ENCODE measurements at places on chromosomes 16 and 17.

- DNase-seq = peak; percentile 6
Measured at GRCh38 chr17:35793257-35793656, 2.2 kb downstream of the MMP28 start.

DNA sequence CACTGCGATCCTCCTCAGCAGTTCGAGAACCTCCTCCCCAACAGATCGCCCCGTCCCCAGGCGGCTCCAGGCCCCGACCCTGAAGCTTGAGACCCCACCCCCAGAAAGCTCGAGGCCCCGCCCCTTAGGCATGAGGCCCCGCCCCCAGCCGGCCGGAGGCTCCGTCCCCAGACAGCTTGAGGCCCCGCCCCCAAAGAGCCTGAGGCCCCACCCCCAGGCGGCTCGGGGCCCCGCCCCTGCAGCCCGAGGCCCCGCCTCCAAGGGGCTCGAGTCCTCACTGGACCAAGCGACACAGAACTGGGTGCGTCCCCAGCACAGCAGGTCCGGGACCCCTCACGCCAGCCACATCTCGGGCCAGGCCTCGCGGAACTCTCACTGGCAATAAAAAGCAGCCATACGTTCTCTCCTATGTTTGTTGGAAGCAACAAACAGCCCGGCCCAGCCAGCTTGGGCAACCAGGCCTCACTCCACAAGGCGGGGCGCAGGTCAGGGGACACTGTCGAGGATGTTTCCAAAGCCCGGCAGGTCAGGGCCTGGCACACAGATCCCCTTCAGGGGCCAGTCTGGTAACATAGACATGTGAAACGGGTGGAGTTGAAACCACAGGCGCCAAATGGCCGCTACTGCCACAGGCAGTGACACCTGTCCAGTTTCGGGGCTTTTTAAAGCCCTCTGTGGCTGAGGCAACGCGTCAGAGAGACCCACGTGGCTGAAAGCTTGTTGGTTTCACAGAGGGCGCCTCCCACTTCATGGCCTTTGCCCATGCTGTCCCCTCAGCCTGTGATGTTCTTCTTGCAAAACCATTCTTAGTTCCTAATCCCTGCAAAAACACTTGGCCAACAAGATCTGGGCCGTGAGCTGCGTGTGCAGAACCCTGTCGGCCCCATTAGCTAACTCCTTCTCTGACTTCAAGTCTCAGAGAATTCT lies 224.2 kb downstream of the PARN start:
- peak; percentile 67 for DNase-seq

- no peak for DNase-seq
Measured at GRCh38 chr17:79748295-79749099, 17.8 kb downstream of the ENPP7 start.

DNA sequence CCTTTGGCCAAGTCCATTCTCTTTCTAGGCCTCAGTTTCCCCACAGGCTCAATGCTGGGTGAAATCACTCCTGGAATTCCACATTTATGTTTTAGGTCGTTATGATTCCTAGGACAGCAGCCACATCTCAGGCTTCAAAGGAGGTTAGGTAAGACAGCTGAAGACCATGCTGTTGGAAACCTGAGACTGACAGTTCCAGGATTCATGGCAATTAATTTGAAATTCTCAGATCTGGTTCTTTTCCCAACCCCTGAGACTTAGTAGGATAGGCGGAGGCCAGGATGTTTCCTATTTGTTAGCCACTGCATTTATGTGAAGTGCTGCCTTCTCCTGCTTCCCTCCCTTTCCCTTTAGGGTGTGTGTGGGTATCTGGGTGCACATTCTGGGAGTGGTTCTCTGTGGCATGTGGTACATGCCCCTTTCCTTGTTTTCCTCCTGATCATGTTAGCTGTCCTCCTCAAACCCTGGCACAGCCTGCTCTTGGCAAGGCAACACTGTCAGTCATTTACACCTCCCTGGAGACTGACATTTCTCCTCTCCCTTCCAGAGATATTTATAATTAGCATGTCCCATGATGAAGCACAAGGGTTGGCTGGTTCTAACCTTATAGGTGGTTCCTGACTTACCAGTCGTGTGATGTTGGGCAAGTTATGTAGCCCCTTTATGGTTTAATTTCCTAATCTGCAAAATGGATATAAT lies 91.4 kb upstream of the SALL1 start:
- DNase-seq = no peak

- DNase-seq = no peak
Measured at GRCh38 chr16:69680358-69680757, 46.0 kb downstream of the NQO1 start.

DNA sequence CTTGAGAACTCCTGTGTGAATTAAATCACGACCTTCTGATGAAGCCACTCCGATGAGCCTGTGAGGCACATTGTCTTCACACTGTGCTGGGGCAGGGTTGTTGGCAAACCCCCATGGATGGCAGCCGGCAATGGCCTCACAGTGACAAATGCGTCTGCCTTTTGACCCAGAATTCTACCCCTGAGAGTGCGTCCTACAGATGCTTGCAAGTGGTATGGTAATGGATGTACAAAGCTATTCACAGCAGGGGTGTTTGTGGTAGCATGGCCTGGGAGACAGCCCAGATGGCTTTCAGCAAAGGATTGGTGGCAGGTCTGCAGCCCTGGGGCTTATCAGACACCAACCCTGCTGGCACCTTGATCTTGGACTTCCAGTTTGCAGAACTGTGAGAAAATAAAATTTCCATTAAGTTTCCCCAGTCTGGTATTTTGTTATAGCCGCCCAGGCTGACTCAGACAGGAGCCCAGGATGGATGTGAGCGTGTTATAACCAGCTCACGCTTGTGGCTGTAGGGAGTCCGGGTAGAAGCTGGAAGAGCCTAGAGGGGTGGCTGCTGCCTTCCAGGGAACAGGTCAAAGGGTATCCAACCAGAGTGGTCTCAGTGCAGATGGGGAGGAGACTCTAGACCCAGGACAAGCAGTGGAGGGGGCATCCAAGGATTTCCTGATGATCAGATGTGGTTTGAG lies 10.1 kb downstream of the AFMID start:
- no peak for DNase-seq

DNA sequence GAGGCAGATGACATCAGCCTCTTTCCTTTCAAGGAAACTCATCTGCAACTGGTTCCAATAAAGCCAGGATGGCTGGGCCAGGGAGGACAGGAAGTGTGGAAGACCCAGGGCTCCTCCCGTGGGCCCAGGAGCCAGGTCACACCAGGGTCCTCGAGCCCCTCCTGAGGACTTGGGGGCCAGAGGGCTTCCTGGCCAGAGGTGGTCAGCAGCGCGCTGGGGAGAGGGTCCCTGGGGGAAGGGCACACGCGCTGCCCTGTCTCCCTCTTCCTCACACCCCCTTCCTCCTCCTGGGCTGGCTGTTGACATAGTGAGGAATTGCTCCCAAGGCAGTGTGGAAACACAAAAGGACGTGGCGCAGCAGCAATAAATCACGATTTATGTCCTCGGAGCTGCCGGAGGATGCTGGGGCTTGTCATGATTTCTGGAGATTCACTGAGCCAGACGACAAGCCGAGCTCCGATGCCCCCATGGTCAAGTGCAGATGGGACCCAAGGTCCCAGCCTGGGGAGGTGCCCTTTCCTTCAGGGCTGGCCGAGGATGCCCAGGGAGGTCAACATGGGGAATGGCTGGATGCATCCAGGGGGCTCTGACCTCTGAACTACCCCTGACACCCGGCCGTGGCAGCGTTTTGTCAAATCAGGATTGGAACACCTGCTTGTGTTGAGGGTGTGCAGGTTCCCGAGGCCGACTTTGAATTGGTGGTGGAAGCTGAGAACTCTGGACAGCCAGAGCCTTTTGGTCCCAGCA lies 152.6 kb downstream of the IRF8 start:
- DNase-seq = no peak

GRCh38 chr17:21041741-21042457 lies 912 bp downstream of the USP22 start:
- DNase-seq = peak; percentile 82

DNA sequence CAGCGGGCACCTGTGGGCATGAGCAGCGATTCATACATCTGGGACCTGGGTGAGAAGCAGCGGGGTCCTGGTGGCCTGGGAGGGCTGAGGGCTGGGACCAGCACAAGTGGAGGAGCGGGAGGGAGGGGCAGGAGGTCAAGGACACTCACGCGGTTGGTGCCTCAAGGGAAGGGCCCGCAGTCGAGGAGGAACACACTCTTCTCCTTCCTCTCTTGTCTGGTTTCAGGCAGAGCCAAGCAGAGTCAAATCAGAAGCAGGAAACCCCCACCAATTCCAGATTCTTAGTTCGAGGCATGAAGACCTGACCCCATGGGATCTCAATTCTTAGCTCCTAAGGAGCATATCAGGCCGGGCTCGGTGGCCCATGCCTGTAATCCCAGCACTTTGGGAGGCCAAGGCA lies 15.7 kb downstream of the DNAI2 start:
- DNase-seq = no peak

DNA sequence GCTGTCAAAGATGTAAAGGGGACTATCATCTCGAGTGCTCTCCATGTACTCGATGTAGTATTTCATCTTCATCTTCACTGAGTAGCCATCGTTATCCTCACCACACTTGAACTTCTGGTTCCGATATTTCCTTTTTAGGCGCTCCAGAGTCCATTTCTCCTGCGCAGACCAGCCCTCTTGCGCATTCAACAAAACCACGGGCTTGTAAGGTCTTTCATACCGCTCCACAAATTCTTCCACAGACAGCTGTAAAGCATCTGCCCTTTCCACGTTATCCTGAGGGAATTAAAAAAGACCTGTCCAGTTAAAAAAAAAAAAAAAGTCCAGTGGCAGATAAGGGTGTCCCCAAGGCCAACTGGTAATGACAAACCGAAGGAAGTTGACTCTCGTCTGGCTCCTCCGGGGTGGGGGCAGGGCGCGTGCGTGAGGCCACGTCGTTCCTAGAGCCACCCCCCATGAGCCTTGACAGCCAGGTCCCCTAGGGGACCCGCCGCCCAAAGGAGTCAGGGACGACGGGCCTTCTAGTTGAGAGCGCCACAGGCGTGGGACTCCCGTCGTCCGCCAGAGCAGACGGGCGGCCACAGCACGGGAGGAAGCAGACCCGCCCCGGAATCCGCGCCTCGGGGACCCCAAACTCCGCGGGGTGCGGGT lies 701 bp downstream of the JMJD6 start:
- peak; percentile 72 for DNase-seq

- DNase-seq = no peak
Measured at GRCh38 chr17:61704935-61705449, 114.0 kb upstream of the NACA2 start.

DNA sequence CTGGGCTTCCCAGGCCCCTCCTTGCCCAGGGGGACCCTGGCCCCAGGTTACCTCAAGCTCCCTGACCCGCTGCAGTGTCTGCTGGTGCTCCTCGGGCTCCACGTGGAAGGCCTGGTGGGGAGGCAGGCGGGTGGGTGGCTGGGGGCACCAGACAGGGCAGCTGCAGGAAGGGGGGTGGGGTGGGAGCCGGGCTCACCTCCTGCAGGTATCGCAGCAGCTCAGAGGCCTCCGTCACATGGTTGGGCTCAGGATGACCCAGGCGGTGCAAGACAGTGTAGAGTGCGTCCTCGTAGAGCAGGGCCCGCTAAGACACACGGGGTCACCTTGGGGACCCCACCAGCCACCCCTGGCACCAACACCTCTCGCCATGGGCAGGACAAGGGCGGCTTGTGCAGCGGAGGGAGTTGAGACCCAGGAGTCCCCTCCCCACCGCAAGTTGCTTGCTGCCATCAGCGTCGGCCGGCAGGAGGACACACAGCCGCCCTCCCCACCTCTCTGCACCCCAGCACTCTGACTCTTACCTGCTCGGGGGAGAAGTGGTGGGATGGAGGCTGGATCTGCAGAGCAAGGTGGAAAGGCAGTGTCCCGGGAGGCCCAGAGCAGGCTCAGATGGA lies 1.1 kb downstream of the UNC13D start:
- peak; percentile 61 for DNase-seq

DNA sequence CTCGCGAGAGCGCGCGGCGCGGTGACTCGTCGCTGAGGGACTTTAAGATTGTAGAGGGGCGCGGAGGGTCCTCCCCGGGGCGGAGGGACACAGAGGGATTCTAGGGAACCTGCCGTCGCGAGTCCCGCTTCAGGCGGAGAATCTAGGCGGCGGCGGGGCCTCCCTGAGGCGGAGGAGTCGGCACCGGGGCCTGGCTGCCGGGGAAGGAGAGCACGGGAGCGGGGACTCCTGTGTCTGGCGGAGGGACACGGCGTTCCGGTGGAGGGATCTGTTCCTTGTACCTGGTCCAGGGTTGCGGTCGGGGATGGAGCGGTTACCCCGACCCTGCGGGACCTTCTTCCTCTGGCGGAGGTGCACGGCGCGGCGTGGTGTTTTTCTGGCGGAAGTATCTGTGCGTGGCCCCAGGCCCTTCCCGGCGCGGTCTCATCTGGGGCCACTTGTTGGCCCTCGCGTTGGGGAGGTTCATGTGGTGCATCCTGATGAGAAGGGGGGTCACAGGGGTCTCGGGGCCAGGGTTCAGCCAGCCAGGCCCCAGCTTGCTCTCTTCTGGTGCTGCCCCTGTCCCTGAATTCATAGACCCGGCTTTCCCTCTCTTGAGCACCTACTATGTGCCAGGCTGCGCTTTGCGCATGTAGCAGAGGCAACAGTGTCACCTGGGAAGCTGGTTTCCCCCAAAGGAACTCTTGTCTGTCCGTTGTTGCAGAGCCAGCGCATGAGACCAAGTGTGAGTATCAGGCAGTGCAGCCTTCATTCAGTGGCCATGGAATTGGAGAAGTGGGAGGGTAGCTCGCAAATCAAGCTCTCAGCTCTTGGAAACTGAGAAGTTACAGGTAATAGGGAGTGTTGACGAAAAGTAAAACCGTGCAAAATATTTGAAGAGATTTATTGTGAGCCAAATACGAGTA lies 563 bp upstream of the ZKSCAN2 start:
- peak; percentile 75 for DNase-seq

- peak; percentile 45 for DNase-seq
Measured at GRCh38 chr16:23302045-23302956, at the start of gene SCNN1B. TSS of gene SCNN1B (plus strand) at chr16:23302302. CDS start at chr16:23348600, 46,298 bp downstream.

- peak; percentile 62 for DNase-seq
Measured at GRCh38 chr17:72931163-72931562, 161.3 kb downstream of the SLC39A11 start.

DNA sequence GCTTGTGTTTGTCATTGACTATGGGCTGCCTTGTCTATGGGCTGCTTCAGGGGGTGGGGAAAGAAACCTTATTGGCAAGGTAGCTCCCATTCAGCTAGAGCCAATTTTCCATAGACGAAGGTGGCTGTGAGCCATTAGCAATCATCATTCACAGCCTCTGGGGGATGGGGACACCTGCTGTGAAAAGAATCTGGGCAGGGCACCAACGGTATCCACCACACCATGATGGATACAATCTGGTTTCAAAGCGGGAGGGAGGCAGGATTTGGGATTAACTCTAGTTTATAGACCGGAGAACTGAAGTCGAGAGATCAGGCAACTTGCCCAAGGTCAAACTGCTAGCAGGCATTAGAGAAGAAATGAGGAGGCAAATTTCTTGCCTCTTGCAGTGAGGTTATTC lies 182.3 kb downstream of the SHISA9 start:
- no peak for DNase-seq

Measured in GM20000 (cell line).